ENCODE measurements at places on chromosomes 11 and 22.

GRCh38 chr11:36469063-36469462 lies 41.0 kb downstream of the TRAF6 start:
- H3K4me1 ChIP-seq: no peaks in the 10 kb centered on the region
- DNase-seq: no peak
- no peak overlapping the region for H3K27ac ChIP-seq
- H3K27me3 ChIP-seq: no peaks in the 10 kb centered on the region
- H3K4me3 ChIP-seq: no peak overlapping the region
- H3K36me3 ChIP-seq: no peaks in the 10 kb centered on the region

DNA sequence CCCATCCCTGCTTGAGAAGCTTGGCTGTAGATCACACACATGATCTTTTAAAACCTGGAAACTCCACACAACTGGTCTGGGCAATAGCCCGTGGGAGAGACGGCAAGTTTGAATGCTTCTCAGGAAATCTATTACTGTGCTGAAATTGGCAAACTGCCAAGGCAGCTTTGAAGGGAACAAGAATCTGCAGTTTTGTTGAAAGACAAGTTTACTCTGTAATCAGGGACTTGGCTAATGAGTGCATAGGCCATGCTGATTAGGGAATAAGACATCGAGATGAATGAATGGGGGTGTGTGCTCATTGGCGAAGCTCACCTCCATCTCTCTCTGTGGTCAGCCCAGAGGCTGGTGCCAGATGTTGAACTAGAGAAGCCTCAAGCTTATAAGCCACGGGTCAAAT lies 218.8 kb downstream of the HIPK3 start:
- no peak for DNase-seq
- no peaks in the 10 kb centered on the region for H3K36me3 ChIP-seq
- no peaks in the 10 kb centered on the region for H3K4me1 ChIP-seq

- DNase-seq: no peak
- no peak overlapping the region for H3K4me3 ChIP-seq
- no peaks in the 10 kb centered on the region for H3K27me3 ChIP-seq
- H3K4me1 ChIP-seq: peaks cover 3% of the 10 kb centered on the region
- peaks cover 9% of the 10 kb centered on the region for H3K36me3 ChIP-seq
Measured at GRCh38 chr22:27970596-27971220, 51.7 kb upstream of the PITPNB start.

- H3K27me3 ChIP-seq: no peaks in the 10 kb centered on the region
- H3K4me3 ChIP-seq: no peak overlapping the region
- peaks cover 5% of the 10 kb centered on the region for H3K36me3 ChIP-seq
- H3K4me1 ChIP-seq: peaks cover 16% of the 10 kb centered on the region
- H3K27ac ChIP-seq: no peak overlapping the region
- no peak for DNase-seq
Measured at GRCh38 chr11:108752297-108752751, 87.5 kb downstream of the DDX10 start.

DNA sequence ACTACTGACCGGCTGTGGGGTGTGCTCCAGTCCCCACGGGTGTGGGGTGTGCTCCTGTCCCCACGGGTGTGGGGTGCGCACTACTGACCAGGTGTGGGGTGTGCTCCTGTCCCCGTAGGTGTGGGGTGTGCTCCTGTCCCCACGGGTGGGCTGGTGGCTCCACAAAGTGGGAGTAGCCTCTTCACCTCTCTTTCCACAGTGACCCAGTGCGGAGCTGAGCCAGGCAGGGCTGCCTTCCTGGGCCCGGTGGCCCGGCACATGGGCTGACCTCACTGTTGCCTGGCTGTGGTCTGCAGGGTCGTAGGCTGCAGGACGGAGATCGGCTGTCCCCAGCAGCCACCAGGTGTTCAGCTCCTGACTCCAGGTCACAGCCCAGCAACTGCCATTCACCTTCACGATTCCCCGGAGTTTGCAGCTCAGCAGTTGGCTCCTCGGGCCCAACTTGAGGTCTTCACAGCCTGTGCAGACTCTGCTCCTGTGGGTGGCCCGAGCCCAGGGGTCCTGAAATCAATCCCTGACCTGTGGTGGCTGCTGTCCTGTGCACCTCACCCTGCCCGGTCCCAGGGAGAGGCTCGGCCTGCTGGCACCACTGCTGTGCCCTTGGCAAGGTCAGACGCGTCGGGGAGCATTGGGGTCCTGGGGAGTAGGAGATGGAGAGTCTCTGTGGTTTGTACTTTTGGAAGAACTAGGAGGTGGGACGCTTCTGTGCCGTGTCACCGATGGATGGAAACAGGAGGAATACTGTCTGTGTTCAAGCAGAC lies 414.3 kb downstream of the TBC1D22A start:
- no peak for DNase-seq
- H3K27ac ChIP-seq: no peak overlapping the region
- no peaks in the 10 kb centered on the region for H3K27me3 ChIP-seq
- H3K4me1 ChIP-seq: no peaks in the 10 kb centered on the region

DNA sequence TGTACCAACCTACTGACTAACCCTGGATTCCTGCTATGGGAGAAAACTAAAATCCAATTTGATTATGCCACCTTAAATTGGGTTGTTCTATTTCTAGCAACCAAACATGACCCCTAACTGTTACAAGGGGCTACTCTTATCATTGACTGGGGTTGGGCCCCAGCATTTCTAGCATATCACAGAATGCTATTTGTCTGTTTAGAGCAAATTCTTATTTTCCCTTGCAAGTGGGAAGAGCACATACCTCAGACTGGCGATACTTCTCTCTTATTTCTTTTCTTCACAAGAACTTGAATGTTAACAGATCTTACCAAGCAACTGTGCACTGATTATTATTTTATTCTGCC lies 93.7 kb downstream of the C11orf58 start:
- no peaks in the 10 kb centered on the region for H3K36me3 ChIP-seq
- no peaks in the 10 kb centered on the region for H3K4me1 ChIP-seq
- no peak overlapping the region for H3K27ac ChIP-seq
- DNase-seq: no peak
- no peak overlapping the region for H3K4me3 ChIP-seq

DNA sequence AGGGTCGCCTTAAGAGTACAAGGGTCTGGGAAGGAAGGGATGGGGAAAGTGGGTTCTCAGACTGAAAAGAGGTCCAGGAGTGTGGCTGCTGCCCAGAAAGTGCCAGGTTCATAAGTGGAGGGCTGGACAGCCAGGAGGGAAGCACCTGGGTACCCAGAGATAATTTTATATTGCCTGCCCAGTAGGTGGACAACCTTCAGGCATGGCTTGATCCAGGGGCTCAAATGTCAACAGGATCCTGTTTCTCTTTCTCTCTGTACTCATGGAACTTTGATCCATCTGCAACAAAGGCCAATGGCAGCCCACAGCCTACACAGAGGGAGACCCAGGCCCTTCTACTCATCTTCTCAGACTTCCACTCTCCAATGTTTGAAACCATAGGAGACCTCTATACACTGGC lies 80.5 kb upstream of the GRK3 start:
- DNase-seq: no peak
- no peaks in the 10 kb centered on the region for H3K27me3 ChIP-seq
- H3K27ac ChIP-seq: no peak overlapping the region
- H3K36me3 ChIP-seq: peaks cover 53% of the 10 kb centered on the region

- H3K4me3 ChIP-seq: no peak overlapping the region
- H3K27me3 ChIP-seq: peaks cover 15% of the 10 kb centered on the region
- DNase-seq: no peak
Measured at GRCh38 chr22:45602824-45603595, 68.6 kb upstream of the ATXN10 start.

DNA sequence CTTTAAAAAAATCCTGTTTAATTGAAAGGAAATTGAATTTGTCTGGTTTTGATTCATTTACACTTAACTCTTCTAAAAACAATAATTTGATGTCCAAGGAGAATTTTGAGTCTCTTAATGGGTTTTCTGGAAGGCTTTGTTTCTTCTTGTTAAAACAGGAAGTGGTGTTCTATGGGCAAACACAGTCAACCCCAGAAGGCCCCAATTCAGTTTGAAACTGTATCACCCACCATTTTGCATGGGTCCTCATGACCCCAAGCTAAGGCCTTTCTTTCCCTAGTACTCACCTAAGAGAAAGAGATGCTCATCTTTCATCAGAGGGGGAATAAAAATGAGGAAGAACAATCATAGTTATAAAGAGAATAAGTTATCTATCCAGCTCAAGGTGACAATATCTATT lies 10.6 kb downstream of the FLI1 start:
- H3K4me3 ChIP-seq: peak overlapping the region; percentile 29
- DNase-seq: no peak
- H3K36me3 ChIP-seq: peaks cover 86% of the 10 kb centered on the region
- no peaks in the 10 kb centered on the region for H3K27me3 ChIP-seq
- peak overlapping the region; percentile 77 for H3K27ac ChIP-seq

- peaks cover 61% of the 10 kb centered on the region for H3K27me3 ChIP-seq
- DNase-seq: no peak
- H3K36me3 ChIP-seq: no peaks in the 10 kb centered on the region
- H3K27ac ChIP-seq: no peak overlapping the region
Measured at GRCh38 chr11:2868506-2869133, 17.0 kb downstream of the CDKN1C start.

- DNase-seq: no peak
- no peaks in the 10 kb centered on the region for H3K36me3 ChIP-seq
- peaks cover 36% of the 10 kb centered on the region for H3K27me3 ChIP-seq
- H3K27ac ChIP-seq: no peak overlapping the region
- no peak overlapping the region for H3K4me3 ChIP-seq
Measured at GRCh38 chr22:45263463-45264269, 21.1 kb upstream of the UPK3A start.

DNA sequence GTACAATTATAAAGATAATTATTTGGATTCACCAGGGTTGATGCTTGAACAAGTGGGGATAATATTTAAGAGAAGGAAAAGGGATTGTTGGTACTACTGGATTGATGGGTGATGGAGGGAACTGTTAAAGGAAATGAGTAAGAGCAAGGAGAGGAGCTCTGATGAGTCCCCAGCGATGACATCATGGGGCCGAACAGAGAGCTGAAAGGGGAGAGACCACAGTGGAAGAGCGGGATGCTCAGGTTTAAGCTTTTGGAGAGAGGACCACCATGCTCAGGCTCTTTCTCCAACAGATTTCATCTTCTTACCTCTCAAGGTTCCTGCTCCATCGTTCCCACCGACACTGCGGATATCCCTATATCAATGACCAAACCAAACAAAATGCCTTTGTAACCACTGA lies 568.7 kb downstream of the ETS1 start:
- no peak overlapping the region for H3K4me3 ChIP-seq
- H3K27me3 ChIP-seq: peaks cover 20% of the 10 kb centered on the region
- H3K27ac ChIP-seq: no peak overlapping the region
- no peak for DNase-seq
- H3K4me1 ChIP-seq: peaks cover 15% of the 10 kb centered on the region

DNA sequence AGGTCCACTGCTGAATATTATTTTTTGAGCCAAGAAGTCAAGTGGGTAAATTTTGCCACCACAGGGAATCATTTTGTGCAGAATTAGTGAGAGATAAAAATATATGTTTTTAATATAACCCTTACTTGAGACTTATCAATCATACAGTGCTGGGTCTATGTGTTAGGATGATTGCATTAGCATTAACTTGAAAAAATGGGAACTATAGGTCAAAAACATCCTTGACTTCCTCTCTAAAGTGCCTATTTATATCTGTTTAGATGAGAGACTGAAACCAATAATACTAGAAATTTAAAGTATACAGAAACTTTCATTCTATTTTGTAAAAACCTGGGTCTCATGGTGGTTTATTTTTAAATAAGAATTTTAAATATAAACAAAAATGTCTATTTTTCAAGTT lies 65.1 kb upstream of the CARD18 start:
- no peaks in the 10 kb centered on the region for H3K27me3 ChIP-seq
- no peaks in the 10 kb centered on the region for H3K36me3 ChIP-seq
- no peak overlapping the region for H3K27ac ChIP-seq

GRCh38 chr11:61966734-61967115 lies 709 bp downstream of the FTH1 start:
- H3K36me3 ChIP-seq: peaks cover 31% of the 10 kb centered on the region
- no peaks in the 10 kb centered on the region for H3K27me3 ChIP-seq
- H3K4me3 ChIP-seq: peak overlapping the region; percentile 88
- H3K4me1 ChIP-seq: peaks cover 54% of the 10 kb centered on the region

GRCh38 chr11:78149646-78150045 lies 10.2 kb upstream of the ALG8 start:
- H3K36me3 ChIP-seq: no peaks in the 10 kb centered on the region
- no peak overlapping the region for H3K4me3 ChIP-seq
- H3K27me3 ChIP-seq: no peaks in the 10 kb centered on the region
- no peak for DNase-seq

GRCh38 chr11:85595285-85595884 lies 31.8 kb downstream of the DLG2 start:
- DNase-seq: no peak
- H3K36me3 ChIP-seq: no peaks in the 10 kb centered on the region
- no peak overlapping the region for H3K4me3 ChIP-seq
- H3K27me3 ChIP-seq: peaks cover 3% of the 10 kb centered on the region
- no peak overlapping the region for H3K27ac ChIP-seq

- H3K4me1 ChIP-seq: no peaks in the 10 kb centered on the region
- no peak for DNase-seq
- H3K27ac ChIP-seq: no peak overlapping the region
- H3K4me3 ChIP-seq: no peak overlapping the region
Measured at GRCh38 chr11:116473206-116473769, 299.5 kb downstream of the BUD13 start.

DNA sequence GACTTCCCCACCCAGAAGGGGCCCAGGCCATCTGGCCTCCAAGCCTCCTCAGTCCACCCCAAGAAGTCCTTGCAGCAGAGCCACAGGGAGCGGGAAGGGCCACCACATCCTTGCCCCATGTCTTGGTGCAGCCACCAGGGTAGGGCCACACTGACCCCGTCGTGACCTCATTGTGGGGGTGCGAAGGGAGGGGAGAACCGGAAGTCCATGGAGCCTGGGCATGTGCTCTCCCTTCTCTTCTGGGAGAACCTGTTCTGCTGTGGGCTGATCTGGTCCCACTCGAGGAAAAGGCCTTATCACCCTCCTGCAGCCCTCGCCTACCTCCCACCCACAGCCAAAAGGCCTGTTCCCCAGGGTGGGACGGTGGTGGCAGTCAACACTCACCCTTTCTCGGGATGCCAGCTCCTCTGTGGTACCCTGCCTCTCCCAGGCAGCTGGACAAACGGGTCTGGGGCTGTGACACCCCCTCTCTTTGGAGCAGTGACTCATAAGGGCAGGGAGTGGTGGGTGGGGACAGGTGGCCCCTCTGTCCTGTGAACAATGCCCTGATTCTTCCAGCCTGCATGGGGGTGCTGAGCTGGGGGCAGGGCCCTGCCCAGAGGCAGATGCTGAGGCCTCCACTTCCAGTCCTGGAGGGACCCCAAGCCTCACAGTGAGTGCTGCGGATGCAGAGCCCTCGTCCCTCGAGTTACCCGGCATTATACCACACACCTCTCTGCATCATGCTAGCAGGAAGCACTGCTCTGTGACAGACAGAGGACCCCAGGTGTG lies 14.6 kb upstream of the CTSD start:
- DNase-seq: no peak
- no peak overlapping the region for H3K4me3 ChIP-seq
- no peaks in the 10 kb centered on the region for H3K36me3 ChIP-seq
- peaks cover 13% of the 10 kb centered on the region for H3K4me1 ChIP-seq
- H3K27ac ChIP-seq: no peak overlapping the region

GRCh38 chr22:44369293-44369661 lies 56.5 kb upstream of the SHISAL1 start:
- H3K4me3 ChIP-seq: no peak overlapping the region
- no peaks in the 10 kb centered on the region for H3K36me3 ChIP-seq
- H3K27me3 ChIP-seq: peaks cover 1% of the 10 kb centered on the region
- DNase-seq: no peak
- H3K27ac ChIP-seq: no peak overlapping the region

GRCh38 chr11:110710628-110711381 lies 1.4 kb downstream of the ARHGAP20 start:
- peaks cover 20% of the 10 kb centered on the region for H3K4me1 ChIP-seq

- H3K4me1 ChIP-seq: no peaks in the 10 kb centered on the region
- DNase-seq: no peak
- no peaks in the 10 kb centered on the region for H3K36me3 ChIP-seq
- H3K27me3 ChIP-seq: no peaks in the 10 kb centered on the region
- no peak overlapping the region for H3K27ac ChIP-seq
Measured at GRCh38 chr11:134341805-134342571, 10.2 kb downstream of the GLB1L2 start.
